ENCODE measurements at places on chromosomes 2 and 18. TPM values are rescaled to one million over a fixed set of nuclear protein-coding genes. Genes with fewer than 3 reads are reported as not detected.

Gene KIAA2012
- total RNA-seq, result not detected

Gene MDH1B
- total RNA-seq, result 0.64 TPM

Gene PSMA8
- total RNA-seq, result not detected

Gene PCARE
- not detected for total RNA-seq

Gene TTN
- total RNA-seq, result 23.4 TPM

Gene KCNG2
- 0.66 TPM for total RNA-seq

Gene KLHL41
- total RNA-seq, result 0.64 TPM

Gene RAX
- total RNA-seq, result not detected

Gene PRKAG3
- total RNA-seq, result not detected

DNA sequence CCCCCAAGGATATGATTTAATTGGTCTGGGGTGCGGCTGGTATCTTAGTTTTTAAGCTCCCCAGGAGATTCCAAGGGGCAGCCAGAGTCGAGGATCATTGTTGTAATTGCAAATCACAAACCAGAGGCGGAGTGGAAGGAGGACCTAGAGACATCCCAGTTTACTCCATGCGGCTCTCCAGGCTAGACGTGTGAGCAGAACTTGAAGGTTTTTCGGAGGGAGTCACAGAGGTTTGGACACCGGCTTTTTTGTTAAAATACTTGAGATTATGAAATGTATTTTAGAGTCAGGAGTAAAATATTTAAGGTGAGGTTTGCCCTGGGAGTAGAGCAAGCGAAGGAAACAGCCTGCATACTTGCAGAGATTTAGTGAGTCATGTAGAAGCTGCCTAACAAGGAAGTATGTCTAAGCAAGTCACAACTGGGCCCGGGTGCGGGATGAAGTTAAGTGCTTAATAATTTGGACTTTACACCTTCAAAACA lies 39.5 kb downstream of the TGOLN2 start:
- no peak overlapping the region for H3K4me3 ChIP-seq
- no peaks in the 10 kb centered on the region for H3K4me1 ChIP-seq
- H3K27ac ChIP-seq, result no peak overlapping the region

DNA sequence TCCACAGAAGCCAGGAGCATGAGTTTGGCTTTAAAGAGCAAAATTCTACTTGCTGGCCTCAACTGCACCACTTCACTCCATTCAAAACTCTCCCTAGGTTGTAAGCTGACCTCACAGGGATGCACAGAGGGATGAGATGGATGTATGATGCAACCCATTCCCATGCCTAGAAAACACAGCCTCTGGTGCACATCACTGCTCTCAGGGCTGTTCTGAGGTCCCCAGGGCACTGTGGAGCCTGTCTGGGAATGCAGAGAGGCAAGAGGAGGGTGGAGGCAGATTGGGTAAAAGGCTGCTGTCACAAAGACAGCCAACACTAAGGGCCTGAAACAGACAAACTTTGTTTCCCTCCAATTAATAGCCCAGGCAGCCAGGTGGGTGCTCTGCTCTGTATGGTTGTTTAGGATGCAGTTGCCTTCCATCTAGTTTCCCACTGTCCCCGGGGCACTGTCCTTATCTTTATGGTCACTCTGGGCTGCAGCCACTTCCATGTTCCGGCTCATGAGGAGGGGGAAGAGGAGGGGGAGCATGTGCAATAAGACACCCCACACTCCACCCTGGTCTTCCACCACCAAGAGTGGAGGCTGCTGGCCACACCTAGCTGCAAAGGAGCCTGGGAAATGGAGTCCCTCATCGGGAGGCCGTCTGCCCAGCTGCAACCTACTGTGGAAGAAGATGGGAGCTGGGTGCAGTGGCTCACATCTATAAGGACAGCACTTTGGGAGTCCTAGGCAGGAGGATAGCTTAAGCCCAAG lies 7.0 kb downstream of the GPR45 start:
- H3K36me3 ChIP-seq, result no peaks in the 10 kb centered on the region
- H3K4me1 ChIP-seq, result no peaks in the 10 kb centered on the region
- H3K27ac ChIP-seq, result no peak overlapping the region

- no peaks in the 10 kb centered on the region for H3K27me3 ChIP-seq
- H3K36me3 ChIP-seq, result no peaks in the 10 kb centered on the region
- H3K4me3 ChIP-seq, result no peak overlapping the region
- H3K27ac ChIP-seq, result no peak overlapping the region
Measured at GRCh38 chr2:218623366-218623705, 15.6 kb downstream of the PLCD4 start.

DNA sequence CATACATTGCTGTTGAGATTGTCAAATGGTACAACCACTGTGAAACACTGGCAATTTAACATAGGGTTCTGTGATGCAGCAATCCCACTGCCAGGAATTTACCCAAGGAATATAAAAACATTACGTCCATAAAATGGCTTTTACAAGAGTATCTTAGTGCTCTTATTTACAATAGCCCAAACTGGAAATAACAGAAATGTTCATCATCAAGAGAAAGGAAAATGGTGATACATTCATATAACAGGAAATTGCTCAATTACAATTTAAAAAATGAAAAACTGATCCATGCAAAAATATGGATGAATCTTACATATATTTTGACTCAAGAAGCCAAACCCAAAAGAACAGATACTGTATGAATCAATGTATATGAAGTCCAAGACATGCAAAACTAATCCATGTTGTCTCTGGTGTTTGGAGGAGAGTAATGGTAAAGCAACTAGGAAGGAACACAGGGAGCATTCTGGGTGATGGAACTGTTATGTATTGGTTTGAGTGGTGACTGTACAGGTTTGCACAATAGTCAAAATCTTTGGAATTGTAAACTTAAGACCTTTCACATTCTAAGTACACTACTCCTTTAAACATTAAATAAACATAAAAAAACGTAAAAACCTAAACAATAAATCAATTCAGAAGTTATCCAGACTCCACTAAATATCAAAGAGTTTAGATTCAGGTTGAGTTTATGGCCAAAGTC lies 104.8 kb upstream of the WDR75 start:
- no peak overlapping the region for H3K27ac ChIP-seq
- no peaks in the 10 kb centered on the region for H3K27me3 ChIP-seq
- DNase-seq, result no peak

DNA sequence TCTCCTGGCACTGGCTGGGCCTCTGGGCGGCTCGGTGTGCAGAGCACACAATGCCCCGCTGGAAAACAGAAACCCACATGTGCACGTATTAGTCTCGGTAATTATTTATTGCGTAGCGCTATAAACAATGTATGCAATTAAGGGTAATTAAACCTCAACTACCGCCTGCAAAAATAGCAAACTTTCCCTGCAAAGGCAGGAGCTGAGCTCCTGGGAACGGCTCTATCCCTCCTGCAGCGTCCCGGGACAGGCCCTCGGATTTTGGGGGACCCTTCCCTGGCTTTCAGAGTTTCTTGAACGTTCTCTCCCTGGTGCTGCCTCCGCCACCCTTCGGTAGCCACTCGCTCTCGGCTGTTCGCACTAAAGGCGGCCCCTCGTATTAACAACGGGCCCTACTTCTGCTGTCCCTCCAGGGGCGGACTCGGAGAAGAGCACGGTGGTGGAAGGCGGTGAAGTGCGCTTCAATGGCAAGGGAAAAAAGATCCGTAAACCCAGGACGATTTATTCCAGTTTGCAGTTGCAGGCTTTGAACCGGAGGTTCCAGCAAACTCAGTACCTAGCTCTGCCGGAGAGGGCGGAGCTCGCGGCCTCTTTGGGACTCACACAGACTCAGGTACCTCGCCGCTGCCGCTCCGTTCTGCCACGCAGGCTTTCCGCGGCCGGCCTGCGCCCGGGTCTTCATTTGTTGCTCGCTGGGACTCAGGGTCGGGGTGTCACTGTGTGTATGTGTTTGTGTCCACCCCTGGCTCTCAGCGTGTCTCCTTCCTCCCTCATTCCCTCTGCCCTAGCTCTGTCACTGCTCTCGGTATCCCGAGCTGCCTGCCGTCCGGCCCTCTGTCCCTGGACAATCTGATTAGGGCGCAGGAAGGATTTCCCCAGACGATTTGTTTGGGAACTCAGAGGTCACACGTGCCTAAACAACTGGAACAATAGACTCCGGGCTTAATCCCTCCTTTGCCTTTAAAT lies 1.2 kb downstream of the DLX1 start:
- H3K4me1 ChIP-seq, result peaks cover 8% of the 10 kb centered on the region
- no peaks in the 10 kb centered on the region for H3K36me3 ChIP-seq
- peaks cover 28% of the 10 kb centered on the region for H3K27me3 ChIP-seq
- H3K27ac ChIP-seq, result no peak overlapping the region
- DNase-seq, result no peak

- no peaks in the 10 kb centered on the region for H3K4me1 ChIP-seq
- DNase-seq, result no peak
- no peak overlapping the region for H3K4me3 ChIP-seq
- H3K27me3 ChIP-seq, result no peaks in the 10 kb centered on the region
Measured at GRCh38 chr18:22420652-22421051, 2.9 kb upstream of the CTAGE1 start.

DNA sequence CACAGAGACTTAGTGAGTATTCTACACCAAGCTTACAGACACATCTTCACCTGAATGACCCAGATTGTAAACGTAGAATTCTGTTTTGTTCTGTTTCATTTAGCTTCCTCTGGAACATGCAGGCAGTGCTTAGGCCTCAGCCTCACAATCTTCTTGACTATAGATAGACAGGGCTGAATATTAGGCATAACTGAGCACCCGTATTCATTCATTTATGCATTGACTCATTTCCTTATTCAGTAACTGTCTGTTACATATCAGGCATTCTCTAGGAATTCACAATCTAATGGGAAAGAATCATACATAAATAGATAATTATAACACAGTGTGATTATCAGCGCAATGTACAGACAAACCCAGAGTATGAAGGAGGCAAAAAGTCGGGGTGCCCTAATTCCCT lies 124.9 kb upstream of the ETAA1 start:
- H3K4me3 ChIP-seq, result no peak overlapping the region
- no peak for DNase-seq
- no peaks in the 10 kb centered on the region for H3K4me1 ChIP-seq
- H3K36me3 ChIP-seq, result no peaks in the 10 kb centered on the region
- H3K27ac ChIP-seq, result no peak overlapping the region
- H3K27me3 ChIP-seq, result no peaks in the 10 kb centered on the region

- no peak overlapping the region for H3K4me3 ChIP-seq
- peaks cover 6% of the 10 kb centered on the region for H3K27me3 ChIP-seq
- H3K27ac ChIP-seq, result no peak overlapping the region
- DNase-seq, result no peak
- no peaks in the 10 kb centered on the region for H3K36me3 ChIP-seq
- H3K4me1 ChIP-seq, result no peaks in the 10 kb centered on the region
Measured at GRCh38 chr18:43275546-43275945, 1.7 kb downstream of the SYT4 start.

DNA sequence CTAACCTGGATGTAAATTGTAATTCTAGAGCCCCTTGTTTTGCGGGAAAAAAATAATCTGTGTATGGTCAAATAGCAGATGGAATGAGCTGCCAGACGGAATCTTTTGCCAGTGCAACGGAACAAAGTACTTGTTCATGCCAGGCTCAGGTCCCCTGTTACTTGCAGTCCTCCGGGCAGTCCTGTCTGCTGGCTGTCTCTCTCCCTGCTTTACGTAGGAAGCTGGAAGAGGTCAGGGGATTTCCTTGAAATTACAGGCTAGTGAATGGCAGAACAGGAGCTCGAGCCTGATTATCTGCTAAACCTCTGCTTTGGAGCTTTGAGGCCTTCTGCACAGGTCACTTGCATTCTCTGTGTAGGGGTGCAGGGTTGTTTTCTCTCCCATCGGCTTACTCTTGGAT lies 54.8 kb downstream of the LRRFIP1 start:
- H3K27ac ChIP-seq, result peak overlapping the region; percentile 32
- no peak for DNase-seq
- no peaks in the 10 kb centered on the region for H3K4me1 ChIP-seq

DNA sequence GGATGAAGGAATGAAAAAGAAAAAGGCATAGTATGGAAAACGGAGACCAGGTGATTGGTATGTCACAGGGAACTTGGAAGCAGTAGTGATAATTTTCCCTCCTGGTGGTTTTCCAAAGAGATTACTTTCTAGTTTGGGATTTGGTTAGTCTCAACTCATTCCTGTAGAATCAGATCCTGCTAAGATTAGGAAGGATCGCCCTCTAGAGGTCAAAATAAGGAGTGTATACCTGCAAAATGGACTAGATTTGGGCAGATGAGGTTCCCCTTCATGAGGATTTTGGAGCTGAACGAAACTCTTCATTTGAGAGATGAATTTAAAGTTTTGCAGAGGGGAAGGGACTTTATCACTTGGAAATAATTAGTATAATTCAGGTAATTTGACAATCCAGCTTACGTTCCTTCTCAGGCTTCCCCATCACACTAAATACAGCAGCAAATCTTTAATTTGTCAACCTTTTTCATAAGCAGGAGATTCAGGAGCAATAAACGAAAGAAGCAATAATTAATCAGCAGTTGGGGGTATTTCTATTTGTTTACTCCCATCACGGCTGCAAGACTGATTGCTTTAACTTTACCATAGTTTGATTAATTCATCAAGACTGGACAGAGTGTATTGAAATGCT lies 65.2 kb downstream of the CCDC195 start:
- no peaks in the 10 kb centered on the region for H3K4me1 ChIP-seq
- no peak overlapping the region for H3K27ac ChIP-seq
- H3K4me3 ChIP-seq, result no peak overlapping the region

DNA sequence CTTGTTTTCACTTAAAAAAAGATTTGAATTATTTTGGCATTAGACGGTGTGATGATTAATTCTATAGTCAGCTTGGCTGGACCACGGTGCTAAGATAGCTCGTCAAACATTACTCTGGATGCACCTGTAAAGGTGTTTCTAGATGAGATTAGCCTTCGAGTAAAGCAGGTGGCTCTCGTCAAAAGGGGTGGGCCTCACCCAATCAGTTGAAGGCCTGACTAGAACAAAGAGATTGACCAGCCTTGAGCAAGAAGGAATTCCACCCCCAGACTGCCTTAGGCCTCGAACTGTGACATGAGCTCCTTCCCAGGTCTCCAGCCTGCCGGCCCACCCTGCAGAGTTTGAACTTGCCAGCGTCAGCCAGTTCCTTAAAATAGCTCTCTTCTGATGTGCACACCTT lies 73.4 kb downstream of the TWIST2 start:
- H3K36me3 ChIP-seq, result no peaks in the 10 kb centered on the region
- peak; percentile 40 for DNase-seq

- H3K4me3 ChIP-seq, result no peak overlapping the region
- H3K36me3 ChIP-seq, result no peaks in the 10 kb centered on the region
- H3K27me3 ChIP-seq, result no peaks in the 10 kb centered on the region
- H3K4me1 ChIP-seq, result no peaks in the 10 kb centered on the region
Measured at GRCh38 chr2:92074549-92074898, 2796.7 kb upstream of the TEKT4 start.

DNA sequence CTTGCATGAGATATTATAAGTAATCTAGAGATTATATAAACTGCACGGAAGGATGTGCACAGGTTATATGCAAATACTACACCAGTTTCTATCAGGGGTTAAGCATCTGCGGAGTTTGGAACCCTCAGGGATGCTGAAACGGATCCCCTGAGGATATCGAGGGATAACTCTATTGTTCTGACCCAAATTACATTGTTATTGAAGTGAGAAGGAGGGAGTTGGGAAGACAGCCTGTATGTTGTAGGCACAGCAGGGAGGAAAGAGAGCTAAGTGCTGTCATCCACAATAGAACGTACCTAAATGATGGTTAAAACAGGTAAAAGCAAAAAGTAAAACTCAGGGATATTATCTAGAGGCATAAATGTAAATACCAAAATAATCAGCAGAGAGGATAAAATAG lies 44.6 kb upstream of the SMAD2 start:
- H3K27ac ChIP-seq, result no peak overlapping the region
- no peak overlapping the region for H3K4me3 ChIP-seq
- DNase-seq, result no peak
- H3K27me3 ChIP-seq, result no peaks in the 10 kb centered on the region
